ENCODE measurements at places on chromosomes 4 and X. TPM values are rescaled to one million over a fixed set of nuclear protein-coding genes. Genes with fewer than 3 reads are reported as not detected.

GRCh38 chr4:165682611-165683010 is 190.4 kb upstream of the TLL1 start:
- no peaks in the 10 kb centered on the region for H3K4me1 ChIP-seq
- no peak overlapping the region for H3K27ac ChIP-seq
- no peaks in the 10 kb centered on the region for H3K27me3 ChIP-seq
- DNase-seq: no peak

- no peaks in the 10 kb centered on the region for H3K27me3 ChIP-seq
- no peaks in the 10 kb centered on the region for H3K4me1 ChIP-seq
- no peaks in the 10 kb centered on the region for H3K36me3 ChIP-seq
- H3K27ac ChIP-seq: no peak overlapping the region
Measured at GRCh38 chr4:54842226-54842625, 184.5 kb downstream of the KIT start.

- H3K4me3 ChIP-seq: no peak overlapping the region
- no peaks in the 10 kb centered on the region for H3K4me1 ChIP-seq
- H3K27ac ChIP-seq: no peak overlapping the region
- no peak for DNase-seq
- no peaks in the 10 kb centered on the region for H3K36me3 ChIP-seq
Measured at GRCh38 chr4:125368146-125368545, 53.4 kb downstream of the FAT4 start.

DNA sequence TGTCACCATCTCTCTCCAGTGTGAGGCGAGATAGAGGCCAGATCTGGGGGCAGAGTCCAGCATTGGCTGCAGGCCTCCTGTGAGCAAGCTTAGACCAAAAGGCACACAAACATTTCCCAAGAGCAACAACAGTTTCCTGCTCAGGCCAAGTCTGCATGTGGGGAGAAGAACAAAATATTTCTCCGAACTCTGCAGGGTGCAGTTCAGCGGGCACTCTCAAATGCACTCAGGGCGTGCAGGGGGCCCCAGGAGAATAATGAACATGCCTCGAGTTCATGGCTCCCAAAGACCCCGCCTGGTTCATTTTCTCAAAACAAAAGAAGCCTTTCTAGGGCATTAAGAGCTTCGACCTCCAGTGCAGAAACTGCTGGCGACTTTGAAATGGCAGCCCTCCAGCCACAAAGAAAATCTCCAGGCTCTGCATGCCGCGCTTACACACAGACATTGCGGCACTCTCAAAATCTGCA is 57.8 kb upstream of the HELT start:
- no peaks in the 10 kb centered on the region for H3K36me3 ChIP-seq
- no peaks in the 10 kb centered on the region for H3K27me3 ChIP-seq
- no peak for DNase-seq
- no peak overlapping the region for H3K4me3 ChIP-seq
- no peak overlapping the region for H3K27ac ChIP-seq

DNA sequence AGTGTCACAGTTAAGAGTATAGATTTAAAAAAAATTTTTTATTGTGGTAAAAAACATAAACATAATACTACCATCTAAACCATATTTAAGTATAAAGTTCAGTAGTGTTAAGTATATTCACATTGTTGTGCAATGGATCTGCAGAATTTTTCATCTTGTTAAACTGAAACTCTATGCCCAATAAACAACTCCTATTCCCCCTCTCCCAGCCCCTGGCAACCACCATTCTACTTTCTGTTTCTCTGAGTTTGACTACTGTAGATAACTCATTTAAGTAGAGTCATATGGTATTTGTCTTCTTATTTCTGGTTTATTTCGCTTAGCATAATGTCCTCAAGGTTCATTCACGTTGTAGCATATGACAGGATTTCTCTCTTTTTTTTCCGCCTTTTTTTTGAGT is 112.4 kb downstream of the PTTG2 start:
- no peak overlapping the region for H3K4me3 ChIP-seq
- no peak for DNase-seq
- H3K36me3 ChIP-seq: peaks cover 2% of the 10 kb centered on the region
- no peaks in the 10 kb centered on the region for H3K27me3 ChIP-seq
- no peak overlapping the region for H3K27ac ChIP-seq

- H3K27me3 ChIP-seq: peaks cover 19% of the 10 kb centered on the region
- H3K4me3 ChIP-seq: no peak overlapping the region
- H3K36me3 ChIP-seq: no peaks in the 10 kb centered on the region
- no peak for DNase-seq
- no peak overlapping the region for H3K27ac ChIP-seq
- peaks cover 6% of the 10 kb centered on the region for H3K4me1 ChIP-seq
Measured at GRCh38 chr4:24477919-24478318, 106.4 kb downstream of the DHX15 start.

GRCh38 chr4:169311643-169312365 is 41.0 kb upstream of the SH3RF1 start:
- H3K36me3 ChIP-seq: no peaks in the 10 kb centered on the region
- no peaks in the 10 kb centered on the region for H3K4me1 ChIP-seq
- DNase-seq: no peak
- no peak overlapping the region for H3K4me3 ChIP-seq
- no peaks in the 10 kb centered on the region for H3K27me3 ChIP-seq

GRCh38 chrX:69065451-69065850 is 99.8 kb downstream of the PJA1 start:
- no peak overlapping the region for H3K4me3 ChIP-seq
- no peak for DNase-seq
- H3K4me1 ChIP-seq: no peaks in the 10 kb centered on the region
- peaks cover 5% of the 10 kb centered on the region for H3K27me3 ChIP-seq

DNA sequence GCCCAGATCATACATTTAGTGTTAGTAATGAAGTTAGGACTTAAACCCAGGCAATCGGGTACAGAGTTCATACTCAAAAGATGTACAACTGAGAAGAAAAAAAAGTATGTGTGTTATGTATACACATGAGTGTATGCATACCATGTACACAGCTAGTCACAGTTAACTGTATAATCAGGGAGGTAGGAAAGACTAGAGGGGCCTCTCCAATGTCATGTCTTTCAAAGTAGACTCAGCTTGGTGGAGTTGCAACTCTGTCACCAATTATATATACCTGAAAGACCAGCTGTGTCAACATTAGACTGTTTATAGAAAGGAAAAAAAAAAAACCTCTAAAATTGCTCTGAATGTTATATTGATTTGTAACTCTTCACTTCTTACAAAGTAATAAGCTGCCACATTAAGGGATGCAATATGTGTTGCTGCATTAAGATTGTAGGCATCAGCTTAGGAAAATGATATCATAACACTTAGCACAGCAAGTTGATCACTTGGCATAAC is 167.5 kb downstream of the DCTD start:
- H3K27me3 ChIP-seq: no peaks in the 10 kb centered on the region
- no peak overlapping the region for H3K4me3 ChIP-seq
- H3K27ac ChIP-seq: no peak overlapping the region
- no peaks in the 10 kb centered on the region for H3K4me1 ChIP-seq

DNA sequence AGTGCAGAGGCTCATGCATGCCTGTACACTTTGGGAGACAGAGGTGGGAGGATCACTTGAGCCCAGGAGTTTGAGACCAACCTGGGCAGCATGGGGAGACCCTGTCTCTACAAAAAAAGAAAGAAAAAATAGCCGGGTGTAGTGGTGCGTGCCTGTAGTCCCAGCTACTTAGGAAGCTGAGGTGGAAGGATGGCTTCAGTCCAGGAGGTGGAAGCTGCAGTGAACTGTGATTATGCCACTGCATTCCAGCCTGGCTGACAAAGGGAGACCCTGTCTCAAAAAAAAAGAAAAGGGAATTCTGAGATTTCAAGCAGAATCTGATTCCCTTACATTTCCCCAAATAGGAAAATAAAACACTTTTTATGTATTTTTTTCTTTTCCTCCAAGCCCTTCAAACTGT is 83.5 kb downstream of the SYNPO2 start:
- H3K27ac ChIP-seq: no peak overlapping the region
- H3K36me3 ChIP-seq: no peaks in the 10 kb centered on the region
- no peak for DNase-seq
- H3K4me1 ChIP-seq: no peaks in the 10 kb centered on the region
- no peaks in the 10 kb centered on the region for H3K27me3 ChIP-seq
- H3K4me3 ChIP-seq: no peak overlapping the region

GRCh38 chrX:137695417-137695816 is 129.5 kb downstream of the ZIC3 start:
- H3K4me1 ChIP-seq: no peaks in the 10 kb centered on the region
- no peaks in the 10 kb centered on the region for H3K27me3 ChIP-seq
- DNase-seq: no peak

DNA sequence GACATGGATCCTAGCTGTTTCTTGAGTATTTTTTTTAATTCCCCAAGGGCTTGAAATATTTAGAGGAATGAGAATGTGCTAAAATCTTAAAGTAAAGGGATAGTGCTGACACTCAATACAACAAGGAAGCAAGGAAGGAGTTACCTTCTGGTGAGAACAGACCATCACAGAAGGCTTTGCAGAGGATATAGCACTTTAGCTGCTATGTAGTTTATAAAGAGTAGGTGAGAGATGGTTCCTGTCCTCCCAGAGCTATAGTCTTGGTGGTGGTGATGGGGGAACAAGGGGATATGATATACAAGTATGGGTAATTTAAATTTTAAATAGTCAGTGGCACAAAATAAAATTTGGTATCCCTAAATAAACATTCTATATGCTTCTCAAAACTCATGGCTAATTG is 47.6 kb downstream of the MTHFD2L start:
- H3K27me3 ChIP-seq: no peaks in the 10 kb centered on the region
- H3K36me3 ChIP-seq: no peaks in the 10 kb centered on the region
- H3K4me3 ChIP-seq: no peak overlapping the region
- no peaks in the 10 kb centered on the region for H3K4me1 ChIP-seq
- DNase-seq: no peak

GRCh38 chr4:60259781-60260180 is 940.3 kb upstream of the ADGRL3 start:
- no peaks in the 10 kb centered on the region for H3K4me1 ChIP-seq
- H3K36me3 ChIP-seq: no peaks in the 10 kb centered on the region
- H3K27me3 ChIP-seq: no peaks in the 10 kb centered on the region
- DNase-seq: no peak
- no peak overlapping the region for H3K27ac ChIP-seq

DNA sequence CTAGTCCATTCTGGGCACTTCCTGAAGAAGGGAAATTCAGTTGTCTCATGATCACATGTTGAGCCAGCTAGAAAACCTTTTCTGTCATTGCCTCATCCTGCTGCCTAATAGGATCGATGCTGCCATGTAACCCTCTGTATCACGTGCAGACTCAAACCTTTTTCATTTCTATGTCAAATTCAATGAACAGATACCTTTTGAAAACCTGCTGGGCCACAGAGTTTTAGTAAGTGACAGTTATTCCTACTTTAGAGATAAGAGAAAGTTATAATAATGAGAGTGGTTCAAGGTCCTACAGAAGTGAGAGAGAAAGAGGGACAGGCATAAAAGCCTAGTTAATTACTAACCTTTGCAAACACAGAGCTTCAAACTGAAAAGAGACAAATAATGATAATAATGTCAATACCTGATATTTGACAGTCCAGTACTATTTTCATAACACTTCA is 46.0 kb downstream of the MAOA start:
- H3K4me3 ChIP-seq: no peak overlapping the region
- H3K36me3 ChIP-seq: no peaks in the 10 kb centered on the region
- H3K27ac ChIP-seq: no peak overlapping the region

DNA sequence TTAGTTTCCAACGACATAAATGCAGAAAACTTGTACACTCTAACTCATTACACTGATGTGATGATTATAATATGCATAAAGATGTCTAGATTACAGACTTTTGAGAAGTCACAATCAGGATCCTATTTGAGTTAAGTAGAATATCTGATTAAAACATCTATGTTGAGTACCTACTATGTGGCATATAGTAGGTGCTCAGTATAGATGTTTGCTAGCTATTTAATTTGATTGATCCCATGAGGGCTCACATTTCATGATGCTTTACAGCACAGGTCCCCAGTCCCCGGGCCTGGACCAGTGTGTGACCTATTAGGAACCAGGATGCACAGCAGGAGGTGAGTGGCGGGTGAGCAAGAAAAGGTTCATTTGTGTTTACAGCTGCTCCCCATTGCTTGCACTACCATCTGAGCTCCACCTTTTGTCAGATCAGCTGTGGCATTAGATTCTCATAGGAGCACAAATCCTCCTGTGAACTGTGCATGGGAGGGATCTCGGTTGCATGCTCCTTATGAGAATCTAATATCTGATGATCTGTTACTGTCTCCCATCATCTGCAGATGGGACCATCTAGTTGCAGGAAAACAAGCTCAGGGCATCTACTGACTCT is 33.0 kb upstream of the CXCL8 start:
- no peak for DNase-seq
- no peak overlapping the region for H3K27ac ChIP-seq
- no peaks in the 10 kb centered on the region for H3K36me3 ChIP-seq
- H3K27me3 ChIP-seq: no peaks in the 10 kb centered on the region
- no peaks in the 10 kb centered on the region for H3K4me1 ChIP-seq
- no peak overlapping the region for H3K4me3 ChIP-seq

DNA sequence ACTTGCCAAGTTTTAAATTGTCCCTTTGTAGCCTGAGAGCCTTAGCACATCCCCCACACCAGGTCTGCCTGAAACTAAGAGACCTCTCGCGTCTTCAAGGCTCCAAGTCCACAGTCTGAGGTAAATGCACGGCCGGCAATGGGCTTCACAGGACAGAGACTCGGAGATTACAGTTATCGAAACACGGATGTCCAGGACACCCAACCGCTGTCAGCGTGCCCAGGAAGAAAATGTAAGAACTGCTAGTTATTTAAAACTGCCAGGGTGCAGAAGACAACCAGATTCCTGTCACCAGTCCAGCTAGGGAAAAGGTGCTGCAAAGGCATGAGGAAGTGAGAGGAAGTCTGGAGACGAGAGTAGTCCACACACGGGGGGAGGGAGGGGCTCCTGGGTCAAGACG is 28.9 kb downstream of the ZNF827 start:
- no peak for DNase-seq
- no peaks in the 10 kb centered on the region for H3K36me3 ChIP-seq
- H3K27me3 ChIP-seq: no peaks in the 10 kb centered on the region
- no peak overlapping the region for H3K4me3 ChIP-seq

GRCh38 chr4:98642991-98643426 is 15.4 kb downstream of the TSPAN5 start:
- DNase-seq: no peak
- no peak overlapping the region for H3K27ac ChIP-seq
- H3K27me3 ChIP-seq: no peaks in the 10 kb centered on the region
- H3K4me3 ChIP-seq: no peak overlapping the region

DNA sequence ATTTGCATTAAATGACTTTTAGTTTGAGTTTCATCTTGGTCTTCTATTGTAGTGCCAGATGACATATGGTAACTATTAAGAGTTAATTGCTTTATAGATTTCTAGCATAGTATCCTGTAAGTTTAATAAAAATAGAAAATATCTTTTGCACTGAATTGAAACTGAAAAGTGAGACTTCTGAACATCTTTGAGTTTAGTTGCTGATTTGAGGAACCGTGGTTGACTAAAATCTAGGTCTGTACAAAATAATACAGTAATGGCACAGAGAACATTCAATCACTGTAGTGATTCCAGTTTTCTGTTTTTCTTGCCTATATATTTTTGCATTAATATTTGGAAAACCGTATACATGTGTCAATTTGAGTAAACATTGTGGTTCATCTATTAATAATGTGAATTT is 60.7 kb downstream of the SPATA4 start:
- no peaks in the 10 kb centered on the region for H3K36me3 ChIP-seq
- no peak overlapping the region for H3K27ac ChIP-seq
- H3K27me3 ChIP-seq: no peaks in the 10 kb centered on the region
- DNase-seq: no peak
- no peaks in the 10 kb centered on the region for H3K4me1 ChIP-seq

GRCh38 chr4:7045961-7046921 is 3.1 kb downstream of the TADA2B start:
- H3K27ac ChIP-seq: no peak overlapping the region
- no peaks in the 10 kb centered on the region for H3K36me3 ChIP-seq
- DNase-seq: no peak
- H3K4me3 ChIP-seq: no peak overlapping the region
- no peaks in the 10 kb centered on the region for H3K27me3 ChIP-seq

RASSF6 gene
- total RNA-seq: 1.1 TPM

EXOC1L gene
- not detected for total RNA-seq

NOX1 gene
- total RNA-seq: not detected

TRIML1 gene
- not detected for total RNA-seq

PHOX2B gene
- total RNA-seq: not detected

MSX1 gene
- total RNA-seq: not detected
